NCI-H1417 treated with DMSO at 0.1 percent for 48 hours (cell line): ENCODE measurements at places on chromosomes 16 and 17.

DNA sequence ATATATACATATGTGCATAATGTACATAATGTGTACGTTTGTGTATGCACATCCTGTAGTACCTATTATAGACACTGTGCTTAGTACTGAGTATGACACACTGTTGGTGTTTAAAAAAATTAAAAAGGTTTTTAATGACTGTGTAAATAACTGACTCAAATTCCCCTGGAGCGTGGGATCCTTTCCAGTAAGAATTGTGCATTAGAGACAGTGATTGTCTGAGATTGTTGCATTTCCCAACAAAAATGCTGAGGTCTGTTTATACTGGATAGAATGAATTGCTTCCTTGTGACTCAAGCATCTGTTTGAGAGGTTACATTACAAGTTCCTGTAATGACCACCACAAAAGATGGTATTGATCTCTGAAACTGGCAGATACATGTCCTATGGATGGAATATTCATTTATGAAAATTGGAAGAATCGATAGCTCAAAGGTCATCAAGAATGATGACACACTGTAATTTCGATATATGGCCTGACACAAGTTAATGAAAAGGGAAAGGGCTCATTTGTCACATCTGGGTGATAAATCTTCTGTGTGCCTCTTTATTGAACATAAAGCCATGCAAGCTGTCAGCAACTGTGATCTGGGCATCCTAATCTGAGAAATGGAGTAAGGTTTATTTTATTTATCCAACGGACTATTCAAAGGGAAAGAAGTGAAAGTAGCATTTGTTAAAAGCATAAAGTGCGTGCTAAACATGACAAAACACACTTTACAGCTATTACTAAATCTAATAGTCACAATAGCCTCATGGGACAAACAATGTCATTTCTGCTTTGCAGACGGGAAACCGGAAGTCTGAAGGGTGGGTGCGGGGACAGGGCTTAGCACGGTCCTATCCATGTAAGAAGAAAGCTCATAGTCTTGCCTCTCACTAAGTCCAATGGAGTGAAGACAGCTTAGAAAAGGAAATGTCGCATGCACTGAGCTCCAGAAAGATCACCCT, 228.8 kb downstream of the CDH11 start:
- no peak for DNase-seq

DNA sequence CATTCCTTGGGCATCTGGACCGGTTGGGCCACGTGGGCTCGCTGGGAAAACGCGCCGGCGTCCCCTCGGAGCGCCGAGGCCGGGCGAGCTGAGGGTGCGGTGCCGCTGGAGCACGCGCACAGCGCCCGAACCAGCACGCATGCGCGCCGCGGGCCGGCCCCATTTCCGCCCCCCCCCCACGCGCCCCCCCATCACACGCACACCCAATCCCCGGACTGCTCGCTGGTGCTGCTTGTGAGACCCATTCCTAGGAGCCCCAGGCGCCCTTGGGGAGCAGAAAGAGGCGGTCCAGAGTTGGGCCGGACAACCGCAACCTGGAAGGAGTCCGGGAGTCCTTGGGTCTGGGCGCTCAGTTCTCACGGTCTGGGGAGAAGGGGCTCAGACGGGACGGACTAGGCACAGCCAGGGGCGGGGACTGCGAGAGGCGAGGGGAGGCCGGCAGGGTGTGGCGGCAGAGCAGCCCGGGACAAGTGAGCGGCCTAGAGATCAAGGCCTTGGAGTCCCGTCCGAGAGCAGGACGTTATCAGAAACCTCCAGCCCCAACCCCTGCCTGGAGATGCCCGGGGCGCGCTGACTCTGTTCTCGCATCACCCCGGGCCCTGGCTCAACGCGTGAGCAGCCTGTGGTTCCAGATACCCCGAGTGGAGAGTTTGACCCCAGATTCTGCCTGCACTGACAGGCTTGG, 6.0 kb upstream of the CBX8 start:
- no peak for DNase-seq

DNA sequence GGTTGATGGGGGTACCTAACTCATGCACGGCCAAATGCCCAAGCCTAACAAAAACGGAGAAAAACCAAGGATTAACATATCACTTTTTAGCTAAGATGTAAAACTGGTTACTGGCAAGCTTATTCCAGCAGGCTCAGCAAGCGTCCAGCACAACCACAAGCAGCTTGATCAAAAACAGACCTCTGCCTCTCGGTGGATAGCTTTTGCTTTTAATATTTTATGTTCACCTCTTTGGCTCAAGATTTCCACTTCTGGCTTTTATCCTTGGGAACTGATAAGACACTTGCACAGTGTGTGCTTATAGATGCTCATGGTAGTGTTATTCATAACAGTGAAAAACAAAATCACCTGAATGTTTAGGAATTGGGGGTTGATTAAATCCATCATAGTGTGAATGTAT, 206.9 kb upstream of the CACNG5 start:
- no peak for DNase-seq

- no peak for DNase-seq
Observed at GRCh38 chr17:68396226-68397107, 60.8 kb downstream of the WIPI1 start.

DNA sequence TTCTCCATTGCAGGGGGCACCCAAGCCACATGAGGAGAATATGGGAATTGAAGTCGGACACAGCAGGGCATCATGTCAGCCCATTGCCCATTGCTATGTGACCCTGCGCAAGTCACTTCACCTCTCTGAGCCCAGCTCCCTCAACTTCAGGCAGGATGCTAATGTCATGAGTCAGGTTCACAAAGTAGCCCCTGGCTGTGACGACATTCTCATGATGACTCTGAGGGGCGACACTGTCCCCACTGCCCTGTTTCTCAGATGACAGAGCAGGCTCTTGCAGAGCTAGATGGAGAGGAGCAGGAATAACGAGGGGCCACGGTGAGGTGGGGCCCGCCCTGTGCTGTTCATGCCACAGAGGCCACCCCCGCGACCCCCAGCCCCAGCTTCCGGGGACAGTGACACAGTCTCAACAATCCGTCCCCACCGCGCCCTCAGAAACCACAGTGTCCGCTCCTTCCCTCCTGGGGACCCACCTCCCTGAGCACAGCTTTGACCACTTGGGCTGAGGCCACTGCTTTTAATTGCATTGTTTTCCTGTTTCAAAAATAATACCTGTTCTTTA, 13.2 kb upstream of the ZNF469 start:
- DNase-seq = no peak

- no peak for DNase-seq
Observed at GRCh38 chr16:69404275-69404805, 18.5 kb upstream of the TERF2 start.

DNA sequence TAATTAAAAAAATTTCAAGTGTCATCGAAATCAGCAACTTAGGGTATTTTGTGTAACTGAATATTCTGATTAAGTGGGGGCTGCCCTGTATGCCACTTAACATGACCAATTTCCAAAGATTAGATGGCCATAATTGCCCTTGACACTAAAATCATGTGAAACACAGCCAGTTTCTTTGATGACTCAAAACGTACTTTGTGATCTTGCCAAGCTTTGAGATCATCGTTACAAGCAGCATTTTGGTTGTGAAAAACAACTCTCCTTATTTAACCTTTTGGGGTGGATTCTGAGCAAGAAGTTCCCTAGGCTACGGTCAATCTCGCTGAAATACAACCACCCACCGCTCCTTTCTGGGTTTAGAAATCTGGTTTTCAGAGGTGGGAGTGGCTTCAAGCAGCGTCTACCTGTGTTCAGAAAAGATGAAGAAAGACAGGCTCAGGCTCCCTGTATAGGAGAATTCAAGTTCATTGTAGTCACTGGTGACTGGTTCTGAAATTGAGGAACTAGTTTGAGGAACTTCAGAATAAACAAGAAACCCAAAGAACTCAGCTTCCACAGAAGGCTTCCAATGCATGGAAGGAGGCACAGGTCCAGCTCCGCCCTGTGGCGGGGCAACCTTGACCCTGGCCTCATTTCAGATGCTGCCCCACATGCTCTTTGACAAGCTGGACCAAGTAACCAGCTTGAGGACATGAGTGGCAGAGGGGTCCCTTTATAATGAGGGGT, 9.4 kb downstream of the MAP3K14 start:
- DNase-seq = no peak

- DNase-seq = no peak
Observed at GRCh38 chr17:962670-963069, 16.9 kb downstream of the NXN start.

- no peak for DNase-seq
Observed at GRCh38 chr16:53537626-53538025, 34.6 kb upstream of the AKTIP start.

GRCh38 chr16:70745536-70746025, 55.4 kb downstream of the VAC14 start:
- no peak for DNase-seq

- no peak for DNase-seq
Observed at GRCh38 chr16:23803591-23804123, 32.1 kb upstream of the PRKCB start.

DNA sequence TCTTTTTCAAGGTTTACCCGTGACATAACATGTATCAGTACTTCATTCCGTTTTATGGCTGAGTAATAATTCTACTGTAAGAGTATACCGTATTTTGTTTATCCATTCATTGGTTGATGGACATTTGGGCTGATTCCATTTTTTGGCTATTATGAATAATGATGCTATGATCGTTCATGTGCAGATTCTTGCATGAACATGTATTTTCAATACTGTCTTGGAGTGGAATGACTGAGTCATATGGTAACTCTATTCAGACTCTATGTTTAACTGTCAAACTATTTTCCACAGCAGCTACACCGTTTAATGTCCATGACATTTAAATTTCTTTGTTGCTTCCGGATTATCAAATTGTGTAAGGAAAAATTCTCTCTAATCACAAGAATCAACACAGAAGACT, 17.9 kb downstream of the BFAR start:
- no peak for DNase-seq

- DNase-seq = no peak
Observed at GRCh38 chr17:27756467-27757371, 43.6 kb downstream of the NOS2 start.

DNA sequence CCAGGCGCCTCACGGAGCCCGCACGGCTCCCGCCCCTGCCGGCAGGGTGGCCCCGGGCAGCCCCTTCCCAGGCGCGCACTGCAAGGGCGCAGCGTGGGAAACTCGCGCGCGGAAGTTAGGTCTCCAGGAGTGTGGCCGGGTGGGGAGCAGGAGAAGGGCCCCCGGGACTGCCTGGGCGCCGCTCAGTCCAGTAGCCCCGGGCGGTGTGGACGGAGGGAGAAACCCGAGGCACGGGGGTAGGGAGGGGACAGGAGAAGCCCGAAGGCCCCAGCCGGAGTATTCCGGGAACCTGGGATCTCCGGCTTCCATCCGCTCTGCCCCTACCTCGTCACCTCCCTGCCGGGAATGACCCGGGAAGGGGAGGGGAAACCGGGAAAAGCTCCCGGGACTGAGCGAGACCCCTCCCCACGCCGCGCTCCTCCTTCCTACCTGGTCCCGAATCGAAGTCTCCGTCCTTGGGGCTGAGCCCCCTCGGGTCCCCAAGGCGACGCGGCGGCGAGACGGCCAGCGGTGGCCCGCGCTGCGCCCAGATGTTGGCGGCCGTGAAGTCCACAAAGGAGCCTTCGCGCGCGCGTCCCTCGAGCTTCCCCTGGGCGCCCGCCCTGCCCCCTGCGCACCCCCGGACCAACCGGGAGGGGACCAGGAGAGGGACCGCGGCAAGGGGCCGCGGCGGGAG, 418 bp downstream of the SOCS3 start:
- no peak for DNase-seq

DNA sequence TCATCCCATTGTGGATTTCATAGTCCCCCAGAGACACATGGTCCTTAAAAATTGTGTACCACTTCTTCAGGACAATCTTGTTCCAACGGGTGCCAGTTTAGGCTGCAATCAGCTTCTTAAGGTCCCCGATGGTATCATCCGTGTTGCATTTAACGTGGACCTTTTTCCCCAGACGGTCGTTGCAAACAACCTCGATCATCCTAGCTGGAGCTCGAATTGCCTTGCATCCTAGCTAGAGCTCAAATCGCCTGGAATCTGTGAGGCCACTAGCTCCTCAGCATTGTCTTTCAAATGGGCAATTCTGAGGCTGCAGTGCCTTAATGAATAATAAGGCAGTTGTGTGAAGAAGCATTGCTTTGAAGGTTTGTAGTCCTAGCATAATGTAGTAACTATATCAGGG, 37.7 kb upstream of the RHBDL3 start:
- no peak for DNase-seq

- DNase-seq = no peak
Observed at GRCh38 chr17:78766225-78766624, 15.8 kb downstream of the CYTH1 start.

DNA sequence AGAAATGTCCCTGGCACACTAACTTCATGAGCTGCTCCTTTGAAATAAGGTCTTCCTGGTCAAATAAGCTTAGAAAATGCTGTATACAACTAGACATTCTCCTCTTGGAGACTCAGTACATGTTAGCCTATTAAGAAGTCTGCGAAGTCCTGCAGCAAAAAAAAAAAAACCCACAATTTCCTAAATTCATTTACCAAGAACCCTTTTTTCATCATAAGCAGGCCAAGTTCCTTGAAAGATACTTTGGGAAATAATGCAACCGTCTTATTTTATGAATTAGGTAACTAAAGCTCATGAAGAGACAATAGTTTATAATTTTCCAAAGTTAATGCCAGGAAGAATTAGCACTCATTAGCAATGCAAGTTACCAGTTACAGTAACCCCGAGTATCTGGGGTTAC, 49.0 kb upstream of the HAS3 start:
- DNase-seq = no peak

DNA sequence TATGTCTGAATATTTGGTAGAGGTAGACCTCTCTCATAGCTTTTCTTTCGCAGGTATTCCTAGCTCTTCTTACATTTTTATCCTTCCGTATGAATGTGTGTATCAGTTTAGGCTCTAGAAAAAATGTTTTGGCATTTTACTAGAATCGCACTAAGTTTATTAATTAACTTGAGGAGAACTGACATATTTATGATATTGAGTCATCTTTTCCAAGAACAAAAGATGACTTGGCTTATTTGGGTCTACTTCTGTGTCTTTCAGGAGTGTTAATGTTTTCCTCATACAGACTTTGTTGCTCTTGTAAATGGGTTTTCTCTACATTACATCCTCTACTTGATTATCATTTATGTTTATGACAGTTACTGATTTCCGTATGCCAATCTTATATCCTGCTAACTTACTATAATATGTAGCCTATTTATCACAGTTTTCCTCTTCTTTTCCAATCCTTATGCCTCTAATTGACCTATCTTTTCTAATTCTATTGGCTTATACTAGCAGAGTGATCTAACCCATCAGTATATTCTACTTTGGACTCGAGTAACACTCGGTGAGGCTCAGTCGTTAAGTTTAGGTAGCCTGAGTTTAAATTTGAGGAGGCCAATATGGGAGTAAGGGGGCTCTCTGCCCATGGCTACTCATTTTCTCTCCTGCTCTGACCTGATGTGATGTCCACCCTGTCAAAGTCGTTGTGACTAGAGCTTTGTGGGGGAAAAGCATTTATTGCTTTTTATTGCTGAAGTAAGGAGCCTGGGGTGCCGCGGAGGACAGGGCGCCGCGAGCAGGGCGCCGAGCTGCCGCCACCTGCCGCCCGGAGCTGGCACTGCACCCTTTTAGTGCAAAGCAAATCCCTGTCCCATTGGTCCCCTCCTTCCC, 20.0 kb downstream of the ST6GALNAC1 start:
- DNase-seq = peak; percentile 14
